Upper lobe of left lung (tissue), 6 donors: ENCODE measurements at places on chromosomes 4 and X.

GRCh38 chr4:186151499-186151898 is 39.9 kb upstream of the CYP4V2 start:
- H3K4me1 ChIP-seq = no peaks in the 10 kb centered on the region
- H3K27ac ChIP-seq = no peak overlapping the region
- no peaks in the 10 kb centered on the region for H3K36me3 ChIP-seq
- H3K4me3 ChIP-seq = no peak overlapping the region

DNA sequence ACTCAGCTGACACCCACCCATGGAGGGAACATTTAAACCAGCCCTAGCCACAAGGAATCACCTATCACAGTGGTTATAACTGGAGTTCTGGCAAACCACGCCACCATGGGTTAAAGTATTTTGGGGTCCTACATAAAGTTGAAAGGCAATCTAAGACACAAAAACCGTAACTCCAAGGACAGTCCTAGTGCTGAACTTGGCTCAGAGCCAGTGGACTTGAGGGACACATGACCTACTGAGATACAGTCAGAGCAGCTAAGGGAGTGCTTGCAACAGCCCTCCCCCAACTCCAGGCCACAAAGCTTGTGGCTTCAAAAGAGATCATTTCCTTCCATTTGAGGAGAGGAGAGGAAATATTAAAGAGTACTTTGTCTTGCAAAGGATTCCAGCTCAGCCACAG is 300.5 kb downstream of the FGF13 start:
- no peaks in the 10 kb centered on the region for H3K4me1 ChIP-seq
- DNase-seq = no peak
- H3K4me3 ChIP-seq = no peak overlapping the region
- H3K27ac ChIP-seq = no peak overlapping the region
- no peaks in the 10 kb centered on the region for H3K27me3 ChIP-seq

GRCh38 chrX:136806891-136807410 is 26.2 kb upstream of the ARHGEF6 start:
- H3K4me3 ChIP-seq = no peak overlapping the region
- no peak overlapping the region for H3K27ac ChIP-seq
- H3K4me1 ChIP-seq = no peaks in the 10 kb centered on the region
- no peaks in the 10 kb centered on the region for H3K36me3 ChIP-seq
- DNase-seq = no peak

DNA sequence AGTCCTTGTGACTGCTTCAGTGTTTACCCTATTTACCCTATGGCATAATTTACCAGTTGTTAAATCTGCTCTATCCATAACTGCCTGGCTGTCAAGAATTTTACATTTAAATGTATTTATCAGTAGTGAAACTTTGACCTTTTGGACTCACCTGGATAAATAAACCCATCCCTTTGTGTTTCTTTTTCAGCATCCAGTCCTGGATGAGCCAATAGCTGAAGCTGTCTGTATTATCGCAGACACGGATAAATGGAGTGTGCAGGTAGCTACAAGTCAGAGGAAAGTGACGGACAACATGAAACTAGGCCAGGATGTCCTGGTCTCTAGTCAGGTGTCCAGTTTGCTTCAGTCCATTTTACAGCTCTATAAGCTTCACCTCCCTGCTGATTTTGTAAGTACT is 122.4 kb downstream of the FNIP2 start:
- no peaks in the 10 kb centered on the region for H3K27me3 ChIP-seq
- no peak overlapping the region for H3K4me3 ChIP-seq
- H3K27ac ChIP-seq = no peak overlapping the region
- peaks cover 7% of the 10 kb centered on the region for H3K4me1 ChIP-seq
- DNase-seq = no peak

DNA sequence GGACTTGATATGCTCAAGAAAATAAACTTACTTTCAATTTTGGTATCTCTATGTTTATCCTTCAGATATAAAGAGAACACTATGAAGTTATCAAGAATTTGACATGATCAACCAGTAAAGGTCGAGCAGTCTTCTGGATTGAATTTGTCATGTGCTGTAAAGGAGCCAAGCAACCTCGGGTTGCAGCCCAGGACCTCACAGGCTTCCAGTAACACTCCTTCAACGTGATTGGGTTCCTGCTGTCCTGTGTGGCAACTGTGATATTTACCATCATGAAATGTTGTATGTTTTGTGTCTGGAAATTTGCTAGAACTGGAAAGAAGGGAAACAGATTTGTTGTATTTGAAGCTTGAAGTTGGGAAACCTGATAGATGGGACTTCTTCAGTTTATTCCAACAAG is 52.0 kb upstream of the UGT2B7 start:
- no peak for DNase-seq
- no peak overlapping the region for H3K27ac ChIP-seq
- H3K4me1 ChIP-seq = no peaks in the 10 kb centered on the region
- no peak overlapping the region for H3K4me3 ChIP-seq
- H3K27me3 ChIP-seq = no peaks in the 10 kb centered on the region

- no peaks in the 10 kb centered on the region for H3K36me3 ChIP-seq
- no peak overlapping the region for H3K27ac ChIP-seq
- H3K4me3 ChIP-seq = no peak overlapping the region
Observed at GRCh38 chrX:148806145-148806870, 305.9 kb downstream of the AFF2 start.

- H3K27me3 ChIP-seq = no peaks in the 10 kb centered on the region
- peaks cover 35% of the 10 kb centered on the region for H3K4me1 ChIP-seq
- H3K27ac ChIP-seq = no peak overlapping the region
Observed at GRCh38 chr4:3527914-3528876, 4.0 kb downstream of the LRPAP1 start.

GRCh38 chr4:1463088-1463926 is 57.1 kb upstream of the NKX1-1 start:
- H3K36me3 ChIP-seq = no peaks in the 10 kb centered on the region
- no peaks in the 10 kb centered on the region for H3K4me1 ChIP-seq
- peaks cover 6% of the 10 kb centered on the region for H3K27me3 ChIP-seq
- no peak overlapping the region for H3K27ac ChIP-seq
- H3K4me3 ChIP-seq = no peak overlapping the region

DNA sequence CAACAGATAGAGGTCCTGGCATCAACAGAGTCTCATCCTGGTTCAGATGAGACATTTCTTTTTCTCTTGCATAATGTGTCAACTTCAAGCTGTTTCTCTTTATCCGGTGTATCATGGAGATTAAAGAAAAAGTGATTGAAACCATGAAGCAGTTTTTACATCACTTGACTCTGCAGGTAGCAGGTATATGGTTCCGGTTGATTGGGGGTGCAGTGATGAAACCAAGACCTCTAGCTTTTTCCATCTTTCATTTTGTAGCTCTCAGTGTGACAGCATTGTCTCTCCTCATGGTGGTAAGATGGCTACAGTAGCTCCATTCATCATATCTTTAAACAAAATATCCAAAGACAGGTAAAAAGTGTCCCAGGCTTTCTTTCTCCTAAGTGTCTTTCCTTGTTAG is 2.4 kb upstream of the HOPX start:
- H3K27ac ChIP-seq = no peak overlapping the region
- no peaks in the 10 kb centered on the region for H3K4me1 ChIP-seq
- H3K4me3 ChIP-seq = no peak overlapping the region
- no peaks in the 10 kb centered on the region for H3K36me3 ChIP-seq
- DNase-seq = no peak
- no peaks in the 10 kb centered on the region for H3K27me3 ChIP-seq

DNA sequence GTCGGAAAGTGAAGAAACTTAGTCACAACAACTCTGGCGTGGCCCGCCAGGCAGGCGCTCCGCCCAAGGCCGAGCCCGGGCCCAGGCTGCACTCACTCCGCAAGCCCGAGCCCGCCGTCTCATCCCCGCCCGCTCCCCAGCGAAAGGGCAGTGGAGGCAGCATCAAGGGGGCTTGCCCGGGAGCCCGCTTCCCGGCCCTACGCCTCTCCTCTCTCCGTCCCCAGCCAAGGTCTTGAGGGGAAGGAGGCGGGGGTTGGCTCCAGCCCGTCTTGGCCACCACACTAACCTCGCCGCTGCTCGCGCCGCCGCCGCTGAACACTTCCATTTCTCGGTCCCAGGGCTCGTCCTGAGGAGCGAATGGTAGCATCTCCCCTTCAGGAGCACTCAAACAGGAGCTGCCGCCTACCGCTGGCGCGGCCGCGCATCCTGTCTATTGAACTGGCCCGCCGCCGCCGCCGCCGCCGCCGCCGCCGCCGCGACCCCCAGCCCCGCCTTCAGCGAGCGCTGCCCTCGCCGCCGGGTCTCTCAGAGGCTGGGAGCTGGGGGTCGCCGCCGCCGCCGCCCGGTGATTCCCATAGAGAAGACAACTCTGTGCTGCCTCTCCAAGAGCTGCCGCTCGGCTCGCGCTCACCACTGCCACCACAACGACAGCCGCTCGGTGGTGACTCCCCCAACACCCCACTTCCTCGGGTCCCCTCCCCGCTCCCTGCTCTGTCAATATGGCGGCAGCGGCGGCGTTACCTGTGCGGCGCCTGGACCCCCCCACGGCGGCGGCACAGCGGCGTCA is at the start of gene RPS6KA6:
Gene RPS6KA6 (minus strand): TSS at position 667 of the 787 bp plus-strand sequence. CDS start 300 bp downstream, at position 367.
- no peak for DNase-seq
- no peak within 1 kb of the TSS for H3K27ac ChIP-seq
- H3K4me3 ChIP-seq = peak within 1 kb of the TSS; percentile 56
- H3K4me1 ChIP-seq = no peaks in the 10 kb centered on the region
